ENCODE measurements at places on chromosomes 4 and X. TPM values are rescaled to one million over a fixed set of nuclear protein-coding genes. Genes with fewer than 3 reads are reported as not detected.

GRCh38 chr4:2177443-2178093 is 64.4 kb downstream of the HAUS3 start:
- H3K4me3 ChIP-seq = no peak overlapping the region
- H3K27ac ChIP-seq = no peak overlapping the region
- no peaks in the 10 kb centered on the region for H3K4me1 ChIP-seq
- no peaks in the 10 kb centered on the region for H3K36me3 ChIP-seq
- DNase-seq = no peak

DNA sequence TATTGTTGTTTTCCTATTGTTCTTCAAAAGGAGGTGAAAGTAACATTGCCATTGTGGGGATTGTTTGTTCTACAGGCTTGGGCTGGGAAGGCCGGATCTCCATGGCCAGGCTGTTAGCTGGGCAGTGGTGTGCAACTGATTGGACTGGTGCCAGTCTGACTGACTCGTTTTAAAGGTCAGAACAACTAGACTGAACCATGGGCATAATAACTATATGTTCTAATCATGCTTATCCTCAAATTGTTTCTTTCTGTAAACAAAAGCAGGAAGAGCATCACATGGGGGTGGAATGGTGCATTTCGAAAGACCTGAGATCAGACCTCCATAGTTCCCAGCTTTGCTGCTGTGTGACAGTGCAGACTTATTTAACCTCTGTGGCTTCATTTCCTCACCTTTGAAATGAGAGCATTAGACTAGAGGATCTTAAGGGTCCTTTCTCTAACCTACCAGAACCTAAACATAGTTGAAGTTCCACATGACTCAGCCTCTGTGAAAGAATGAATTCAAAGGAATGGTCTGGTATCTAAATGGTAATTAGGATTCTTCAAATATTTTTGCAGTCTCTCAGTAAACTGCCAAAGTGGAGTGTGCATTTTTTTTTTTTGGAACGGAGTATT is 66.7 kb upstream of the PGRMC2 start:
- H3K27me3 ChIP-seq = no peaks in the 10 kb centered on the region
- H3K36me3 ChIP-seq = no peaks in the 10 kb centered on the region
- H3K4me3 ChIP-seq = no peak overlapping the region
- DNase-seq = no peak
- H3K27ac ChIP-seq = no peak overlapping the region
- peaks cover 10% of the 10 kb centered on the region for H3K4me1 ChIP-seq

DNA sequence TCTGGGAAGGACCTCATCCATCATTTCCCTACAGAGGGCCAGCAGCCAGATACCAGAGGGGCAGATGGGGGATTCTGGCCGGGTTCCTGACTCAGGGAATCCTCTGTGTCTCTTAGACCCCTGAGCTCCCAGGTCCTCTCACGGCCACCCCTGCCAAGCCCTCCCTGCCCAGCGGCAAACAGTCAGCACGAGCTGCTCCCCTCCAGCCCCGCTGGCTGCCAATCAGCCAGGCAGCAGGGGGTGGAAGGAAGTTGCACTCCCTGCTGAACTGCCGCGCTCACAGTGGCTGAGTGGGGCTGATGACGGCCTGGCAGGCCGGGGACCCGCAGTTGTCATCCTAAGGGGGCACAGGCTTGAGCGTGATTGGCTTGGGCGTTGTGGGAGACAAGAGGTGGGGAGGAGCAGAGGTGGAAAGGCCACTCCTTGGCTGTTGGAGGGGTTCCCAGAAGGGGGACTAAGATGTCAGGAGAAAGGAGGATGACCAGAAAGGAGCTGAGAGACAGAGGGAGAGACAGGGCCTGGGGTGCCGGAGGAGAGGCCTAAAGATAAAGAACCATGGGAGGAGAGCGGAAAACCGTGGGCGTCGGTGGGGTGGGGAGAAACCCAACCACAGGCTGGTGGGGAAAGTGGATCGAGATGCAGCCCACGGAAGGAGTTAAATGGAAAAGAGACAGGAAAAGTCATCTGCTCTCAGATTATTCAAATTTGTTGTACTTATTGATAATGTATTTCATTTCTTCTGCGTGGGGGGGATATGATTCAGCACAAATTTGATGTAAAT is 4.4 kb upstream of the CCDC149 start:
- H3K4me3 ChIP-seq = no peak overlapping the region
- no peaks in the 10 kb centered on the region for H3K36me3 ChIP-seq
- no peaks in the 10 kb centered on the region for H3K4me1 ChIP-seq
- no peak overlapping the region for H3K27ac ChIP-seq
- no peak for DNase-seq

DNA sequence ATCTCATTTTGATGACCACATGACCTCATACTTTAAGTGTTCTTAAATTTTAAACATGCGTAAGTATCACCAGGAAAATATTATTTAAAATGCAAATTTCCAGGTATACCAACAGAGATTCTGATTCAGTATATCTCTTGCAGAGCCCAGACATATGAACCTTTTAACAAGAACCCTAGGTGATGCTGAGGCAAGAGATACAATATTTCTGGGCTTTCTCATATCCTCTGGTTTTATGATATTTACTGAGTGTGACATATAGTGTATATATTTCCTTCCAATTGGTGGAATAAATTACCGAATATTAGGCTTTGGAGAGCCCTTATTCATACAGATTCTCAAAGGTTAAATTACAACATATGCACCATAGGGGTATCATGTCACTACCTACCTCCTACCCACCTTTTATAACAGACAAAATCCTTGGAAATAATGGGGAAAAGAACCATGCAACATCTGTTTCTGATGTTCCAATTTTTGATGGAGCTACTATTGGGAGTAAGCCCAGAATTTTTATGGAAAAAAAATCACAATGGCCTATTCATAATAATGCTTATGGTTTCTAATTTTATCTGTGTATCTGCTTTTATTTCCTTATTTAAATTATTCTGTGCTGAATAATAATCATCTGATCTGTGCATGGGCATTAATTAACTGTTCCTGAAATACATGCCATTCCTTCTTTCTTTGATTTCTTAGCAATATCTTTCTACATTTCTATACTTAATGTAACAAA is 27.1 kb downstream of the KCTD8 start:
- no peak for DNase-seq
- no peak overlapping the region for H3K27ac ChIP-seq
- no peaks in the 10 kb centered on the region for H3K4me1 ChIP-seq
- H3K27me3 ChIP-seq = no peaks in the 10 kb centered on the region

DNA sequence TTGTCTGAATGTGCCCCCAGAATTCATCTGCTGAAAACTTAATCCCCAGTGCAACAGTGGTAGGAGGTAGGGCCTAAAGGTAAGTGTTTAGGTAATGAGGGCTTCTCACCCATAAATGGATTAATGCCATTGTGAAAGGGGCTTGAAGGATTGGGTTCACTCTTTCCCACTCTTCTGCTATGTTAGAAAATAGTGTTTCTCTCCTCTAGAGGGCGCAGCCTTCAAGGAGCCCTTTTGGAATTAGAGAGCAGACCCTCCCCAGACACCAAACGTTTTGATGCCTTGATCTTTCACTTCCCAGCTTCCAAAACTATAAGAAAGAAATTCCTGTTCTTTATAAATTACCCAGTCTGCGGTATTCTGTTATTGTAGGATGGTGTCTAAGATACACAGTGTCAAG is 706.4 kb downstream of the SMARCA1 start:
- no peak overlapping the region for H3K27ac ChIP-seq
- DNase-seq = no peak
- no peaks in the 10 kb centered on the region for H3K27me3 ChIP-seq
- no peak overlapping the region for H3K4me3 ChIP-seq

DNA sequence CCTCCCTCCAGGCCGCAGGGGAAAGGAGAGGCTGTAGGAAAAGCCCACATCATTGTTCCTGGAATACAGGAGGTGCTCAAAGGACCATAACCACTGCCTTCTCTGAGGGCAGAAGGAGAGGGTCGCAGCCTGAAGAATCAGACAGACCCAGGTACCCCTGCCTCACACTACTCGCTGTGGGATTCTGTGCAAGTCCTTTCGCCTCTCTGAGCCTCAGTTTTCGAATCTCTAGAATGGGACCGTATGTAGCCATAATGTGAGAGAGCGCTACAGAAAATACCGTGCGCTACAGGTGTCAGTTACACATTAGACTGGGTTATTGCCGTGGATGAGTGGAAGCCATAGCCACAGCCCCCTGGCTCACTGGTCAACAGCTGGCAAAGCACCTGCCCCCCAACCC is 78.2 kb upstream of the PSAPL1 start:
- DNase-seq = no peak
- H3K36me3 ChIP-seq = no peaks in the 10 kb centered on the region
- no peaks in the 10 kb centered on the region for H3K27me3 ChIP-seq
- H3K27ac ChIP-seq = no peak overlapping the region

DNA sequence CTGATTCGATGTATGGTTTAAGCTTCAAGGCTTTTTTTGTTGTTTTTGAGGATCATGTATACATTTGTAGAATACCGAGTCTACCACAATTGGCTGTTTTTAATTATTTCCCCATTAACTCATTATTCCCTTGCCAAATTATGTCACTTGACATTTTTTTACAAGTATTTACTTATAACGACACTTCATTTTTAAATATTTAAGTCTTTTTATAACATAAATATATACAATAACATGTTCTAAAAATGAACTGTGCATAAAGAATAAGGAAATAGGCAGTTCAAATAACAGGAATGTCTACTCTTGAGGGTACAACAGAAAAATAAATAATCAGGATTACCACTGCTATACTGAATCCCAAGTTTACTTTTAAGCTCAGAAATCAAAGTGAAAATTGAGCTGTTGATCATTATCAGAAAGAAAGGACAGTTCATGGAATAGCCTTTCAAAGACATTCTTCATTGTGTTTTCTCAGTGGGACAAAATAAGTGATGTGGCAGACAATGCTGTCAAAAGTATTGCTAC is 627.5 kb downstream of the PCDH19 start:
- H3K4me1 ChIP-seq = no peaks in the 10 kb centered on the region
- no peak for DNase-seq
- H3K36me3 ChIP-seq = no peaks in the 10 kb centered on the region
- no peaks in the 10 kb centered on the region for H3K27me3 ChIP-seq
- no peak overlapping the region for H3K4me3 ChIP-seq

DNA sequence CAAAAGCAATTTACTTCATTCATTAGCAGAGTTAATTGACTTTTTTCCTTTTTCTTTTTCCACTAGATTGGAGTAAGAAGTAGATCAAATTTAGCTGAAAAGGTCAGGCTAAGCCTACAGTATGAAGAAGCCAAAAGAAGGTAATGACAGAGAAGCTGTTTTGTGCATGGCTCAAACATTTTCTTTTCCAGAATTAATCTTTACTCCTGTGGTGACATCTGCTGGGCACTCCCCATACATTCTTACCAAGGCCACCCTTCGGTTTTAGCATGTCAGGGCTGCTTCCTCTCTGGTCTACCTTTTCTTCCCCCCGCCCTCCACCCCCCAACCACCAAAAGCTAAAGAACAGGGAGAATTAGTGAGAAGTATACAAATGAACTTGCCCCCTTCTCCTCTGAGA is 70.2 kb downstream of the CLDN22 start:
- H3K4me1 ChIP-seq = peaks cover 2% of the 10 kb centered on the region
- no peaks in the 10 kb centered on the region for H3K36me3 ChIP-seq
- H3K27me3 ChIP-seq = no peaks in the 10 kb centered on the region
- no peak overlapping the region for H3K27ac ChIP-seq
- no peak overlapping the region for H3K4me3 ChIP-seq
- DNase-seq = no peak

DNA sequence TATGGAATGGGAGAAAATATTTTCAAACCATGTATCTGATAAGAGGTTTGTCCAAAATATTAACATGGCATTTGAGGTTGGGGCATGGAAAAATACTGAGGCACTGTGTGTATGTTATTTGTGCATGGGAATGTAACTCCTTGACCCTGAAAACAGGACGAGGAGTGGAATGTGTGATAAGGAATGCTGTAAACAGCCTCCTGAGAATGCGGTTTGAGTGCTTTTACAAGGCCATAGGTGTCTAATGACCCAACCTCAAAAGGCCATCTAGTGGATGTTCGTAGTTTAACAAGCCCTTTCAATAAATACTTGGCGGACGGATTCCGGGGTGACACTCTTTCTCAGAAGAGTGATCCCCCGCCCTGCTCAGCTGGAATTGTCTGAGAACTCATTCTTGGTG is 162.9 kb upstream of the USP9X start:
- H3K27ac ChIP-seq = no peak overlapping the region
- no peaks in the 10 kb centered on the region for H3K27me3 ChIP-seq
- H3K4me1 ChIP-seq = no peaks in the 10 kb centered on the region
- no peak overlapping the region for H3K4me3 ChIP-seq
- no peaks in the 10 kb centered on the region for H3K36me3 ChIP-seq

DNA sequence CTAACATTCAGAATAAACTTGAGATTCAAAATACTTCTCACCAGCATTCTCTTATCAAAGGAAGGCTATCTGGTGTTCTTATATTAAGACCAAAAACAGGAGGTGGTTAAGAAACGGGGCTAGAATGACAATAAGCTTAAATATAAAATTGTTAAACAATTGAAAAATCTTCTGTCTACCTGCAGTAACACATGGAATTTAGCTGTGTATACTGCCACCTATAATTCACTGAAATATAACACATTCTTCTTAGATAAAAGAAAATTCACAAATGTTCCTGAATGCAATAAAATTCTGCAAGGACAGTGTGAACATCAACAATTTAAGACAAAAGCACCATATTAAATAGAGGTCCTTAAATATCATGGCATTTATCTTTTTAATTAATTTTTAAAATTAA is 11.5 kb upstream of the PCDH10 start:
- no peak for DNase-seq
- no peaks in the 10 kb centered on the region for H3K36me3 ChIP-seq
- H3K27ac ChIP-seq = no peak overlapping the region
- H3K27me3 ChIP-seq = no peaks in the 10 kb centered on the region
- H3K4me1 ChIP-seq = no peaks in the 10 kb centered on the region
- H3K4me3 ChIP-seq = no peak overlapping the region

GRCh38 chr4:101184668-101185067 is 162.7 kb downstream of the PPP3CA start:
- H3K4me3 ChIP-seq = no peak overlapping the region
- no peak for DNase-seq
- no peaks in the 10 kb centered on the region for H3K4me1 ChIP-seq
- no peak overlapping the region for H3K27ac ChIP-seq
- no peaks in the 10 kb centered on the region for H3K27me3 ChIP-seq

- DNase-seq = no peak
- H3K27ac ChIP-seq = no peak overlapping the region
- no peaks in the 10 kb centered on the region for H3K27me3 ChIP-seq
- no peaks in the 10 kb centered on the region for H3K36me3 ChIP-seq
- H3K4me1 ChIP-seq = no peaks in the 10 kb centered on the region
These were observed 23.4 kb downstream of the TAB3 start for GRCh38 chrX:30865612-30866011.

DNA sequence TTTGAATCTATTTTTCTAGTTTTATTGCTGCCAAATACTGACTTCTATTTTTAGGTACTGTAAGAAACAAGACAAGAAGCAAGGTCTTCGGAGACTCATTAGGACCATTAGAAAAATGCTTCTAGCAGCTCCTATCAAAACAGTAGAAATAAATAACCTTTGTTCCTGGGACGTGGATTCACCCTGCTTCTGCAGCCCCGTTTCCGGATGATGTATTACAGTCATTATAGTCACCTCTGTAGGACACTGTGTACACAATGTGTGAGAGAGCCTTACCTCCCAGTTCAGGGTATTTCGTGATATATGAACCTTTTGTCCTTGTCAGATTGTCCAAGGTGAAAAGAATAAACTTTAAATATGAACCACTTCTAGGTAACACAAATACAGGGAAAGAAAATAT is 484.0 kb upstream of the TECRL start:
- H3K27me3 ChIP-seq = no peaks in the 10 kb centered on the region
- no peak overlapping the region for H3K4me3 ChIP-seq
- H3K36me3 ChIP-seq = no peaks in the 10 kb centered on the region

- no peaks in the 10 kb centered on the region for H3K27me3 ChIP-seq
- no peak overlapping the region for H3K4me3 ChIP-seq
These were observed 66.9 kb upstream of the INPP4B start for GRCh38 chr4:142913034-142913433.

The TGIF2LX gene
- not detected for total RNA-seq

The COMMD8 gene
- total RNA-seq = 6.5 TPM

The GPR34 gene
- 16.4 TPM for total RNA-seq

The CSN1S1 gene
- total RNA-seq = not detected

The AREG gene
- 0.48 TPM for total RNA-seq
